Activated CD8-positive, alpha-beta T cell treated with anti-CD3 and anti-CD28 coated beads, Interleukin-2, amount 10 ng/mL, durations not matched to agents 7 days and 5 days (primary cell): ENCODE measurements at places on chromosomes 7 and 10. TPM values are rescaled to one million over a fixed set of nuclear protein-coding genes. Genes with fewer than 3 reads are reported as not detected.

Gene GHRHR
- not detected for total RNA-seq

Gene UCN3
- total RNA-seq, result not detected

Gene HKDC1
- total RNA-seq, result 1.8 TPM

Gene ZNF853
- 1.0 TPM for total RNA-seq

- DNase-seq, result no peak
Observed at GRCh38 chr10:47178537-47179290, 121.3 kb upstream of the GDF10 start.

DNA sequence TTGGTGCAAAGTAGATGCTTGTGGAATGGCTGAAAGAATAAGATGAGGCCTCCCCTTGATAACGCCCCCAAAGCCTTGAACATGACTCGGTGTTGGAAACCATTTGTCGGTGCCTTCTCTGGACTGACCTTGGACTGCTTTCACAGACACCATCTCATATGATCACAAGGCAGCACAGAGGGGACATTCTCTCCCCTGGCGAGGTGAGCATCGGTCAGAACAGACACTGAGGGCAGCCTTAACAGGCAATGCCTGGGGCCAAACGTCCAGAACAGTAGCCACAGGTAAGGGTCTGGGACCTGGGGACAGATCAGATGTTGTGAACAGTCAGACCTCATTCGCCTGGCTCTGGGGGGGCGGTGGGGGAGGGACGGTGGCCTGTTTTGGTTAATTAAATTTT lies 2.8 kb upstream of the TRRAP start:
- no peak for DNase-seq

- no peak for DNase-seq
Observed at GRCh38 chr7:152313831-152314604, 121.8 kb downstream of the KMT2C start.
